ENCODE measurements at places on chromosomes 12 and 14. TPM values are rescaled to one million over a fixed set of nuclear protein-coding genes. Genes with fewer than 3 reads are reported as not detected.

GRCh38 chr12:12083688-12084087 is 12.9 kb downstream of the BCL2L14 start:
- DNase-seq, result no peak

GRCh38 chr14:99621948-99622347 is 17.9 kb upstream of the CCDC85C start:
- DNase-seq, result no peak

GRCh38 chr12:50597200-50598195 is 92.7 kb downstream of the DIP2B start:
- DNase-seq, result no peak

- no peak for DNase-seq
Observed at GRCh38 chr12:94872671-94872970, 130.9 kb downstream of the NDUFA12 start.

DNA sequence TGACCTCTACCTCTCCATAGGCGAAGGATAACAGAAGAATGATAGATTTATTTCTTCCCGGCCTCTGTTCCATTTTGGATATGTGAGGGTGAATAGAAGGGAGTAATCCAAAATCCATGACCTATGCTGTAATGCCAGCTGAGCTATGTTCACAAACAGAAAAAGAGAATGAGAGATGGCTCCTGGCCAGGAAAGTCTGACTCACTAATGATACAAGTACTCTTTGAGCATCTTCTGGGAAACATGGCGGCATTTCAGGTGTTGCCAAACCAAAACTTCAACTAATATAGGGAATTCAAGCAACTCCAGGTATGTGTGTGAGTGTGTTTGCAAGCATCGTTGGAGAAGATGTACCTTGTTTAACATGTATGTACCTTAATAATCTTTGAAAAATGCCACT is 55.1 kb downstream of the MED13L start:
- no peak for DNase-seq

Gene CNTN1
- total RNA-seq, result 37.3 TPM

Gene IRAK3
- total RNA-seq, result 32.9 TPM

Gene ORAI1
- total RNA-seq, result 13.1 TPM

Gene KLRC3
- total RNA-seq, result not detected

Gene SSPN
- total RNA-seq, result 65.4 TPM

All from posterior vena cava (tissue), 2 donors.